Activated CD8-positive, alpha-beta memory T cell treated with anti-CD3 and anti-CD28 coated beads, Interleukin-2, amount 50 U/mL, for 4 hours (primary cell): ENCODE measurements at places on chromosomes 3 and 15.

DNA sequence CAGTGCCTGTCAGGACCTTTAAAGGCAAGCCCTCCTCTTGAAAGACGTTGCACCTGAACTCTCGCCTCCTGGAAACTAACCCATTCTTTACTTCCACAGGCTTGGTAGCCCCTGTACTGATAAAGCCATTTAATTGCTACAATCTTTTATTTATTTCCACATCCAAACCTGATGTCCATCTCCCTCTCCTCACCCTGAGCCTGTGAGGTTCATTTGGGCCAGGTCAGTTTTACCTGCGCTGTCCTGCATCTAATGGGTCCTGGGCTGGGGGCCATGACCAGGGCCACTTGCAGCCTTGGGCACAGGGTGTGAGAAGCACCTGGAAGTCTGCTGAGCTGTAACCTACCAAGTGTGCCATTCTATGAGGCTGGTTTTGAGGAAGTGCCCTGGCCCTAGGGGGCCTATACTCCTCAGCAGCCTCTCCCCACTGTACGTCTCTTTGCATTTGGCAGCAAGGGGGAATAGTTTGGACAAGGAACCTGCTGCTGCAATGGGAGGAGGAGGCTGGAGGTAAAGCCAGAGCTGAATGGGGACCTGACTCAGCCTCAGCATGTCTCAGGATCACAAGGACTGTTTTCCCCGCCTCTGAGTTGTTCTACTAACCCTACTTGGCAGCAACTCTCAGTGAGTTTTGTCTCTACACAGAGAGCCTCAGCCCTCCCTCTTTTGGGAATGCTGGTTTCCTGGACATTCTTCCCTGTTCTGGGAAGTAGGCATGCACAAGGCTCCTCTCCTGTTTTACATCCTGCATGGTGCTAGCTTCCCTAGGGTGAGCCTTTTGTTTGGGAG is 53.8 kb downstream of the WDR76 start:
- DNase-seq: no peak

GRCh38 chr3:32238453-32239306 is at the start of gene CMTM8:
Gene CMTM8 (plus strand): TSS chr3:32238680. CDS start chr3:32238973, 293 bp downstream.
- DNase-seq: peak; percentile 65

- no peak for DNase-seq
Observed at GRCh38 chr3:10702961-10703740, 112.9 kb upstream of the SLC6A11 start.

GRCh38 chr3:185328324-185329004 is 34.5 kb upstream of the MAP3K13 start:
- no peak for DNase-seq

DNA sequence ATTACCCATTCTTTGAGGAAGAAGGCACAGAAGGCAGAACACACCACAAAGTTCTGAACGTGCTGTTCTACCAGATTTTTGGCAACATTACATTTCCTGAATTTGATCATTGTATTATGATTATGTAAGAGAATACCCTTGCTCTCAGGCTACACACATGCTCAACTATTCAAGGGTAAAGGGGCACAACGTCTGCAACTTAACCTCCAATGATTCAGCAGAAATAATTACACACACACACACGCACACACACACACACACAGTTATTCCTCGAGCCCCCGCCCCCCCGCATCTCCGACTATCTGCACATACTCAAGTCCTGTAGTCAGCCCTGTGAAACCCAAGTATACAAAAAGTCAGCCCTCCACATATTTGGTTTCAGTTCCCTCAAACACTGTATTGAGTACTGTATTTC is 26.8 kb downstream of the RPN1 start:
- no peak for DNase-seq

- DNase-seq: no peak
Observed at GRCh38 chr3:133843634-133844033, 38.0 kb downstream of the SRPRB start.

DNA sequence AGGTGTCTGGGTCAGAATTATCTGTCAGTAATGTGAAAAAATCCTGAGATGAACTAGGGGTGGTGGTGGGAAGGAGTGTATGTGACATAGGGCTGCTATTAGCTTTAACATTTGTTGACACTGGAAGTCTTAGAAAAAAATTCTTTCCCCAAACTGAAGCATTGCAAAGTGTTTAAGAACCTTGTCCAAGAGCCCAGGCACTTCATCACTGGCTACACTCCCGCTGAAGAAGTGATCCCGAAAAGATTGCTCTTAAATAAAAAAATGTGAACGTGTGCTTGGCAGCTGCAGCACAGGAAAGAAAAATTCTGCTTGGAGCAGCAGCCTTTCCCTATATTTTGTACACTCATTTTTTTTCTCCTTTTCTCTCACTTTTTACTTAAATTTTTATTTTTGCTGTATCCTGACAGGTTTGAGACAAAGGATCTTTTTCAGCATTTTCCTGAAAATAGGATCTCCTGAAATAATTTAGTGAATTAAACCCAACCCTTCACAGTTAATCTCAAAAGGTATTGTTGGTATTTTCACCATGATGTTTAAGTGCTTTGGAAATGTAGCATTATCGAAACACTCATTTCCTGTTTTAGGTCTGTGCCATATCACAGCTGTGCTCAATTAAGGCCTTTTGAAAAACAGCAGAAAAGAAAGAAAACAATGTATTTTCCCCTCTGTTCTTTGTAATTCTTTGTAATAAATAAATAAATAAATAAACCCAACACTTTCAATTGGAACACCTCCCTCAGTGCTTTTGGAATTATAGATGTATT is 477.6 kb downstream of the ZNF385D start:
- DNase-seq: no peak
